ENCODE measurements at places on chromosomes 1 and 21.

GRCh38 chr1:37667023-37667671 lies 25.2 kb upstream of the CDCA8 start:
- DNase-seq = peak; percentile 76

DNA sequence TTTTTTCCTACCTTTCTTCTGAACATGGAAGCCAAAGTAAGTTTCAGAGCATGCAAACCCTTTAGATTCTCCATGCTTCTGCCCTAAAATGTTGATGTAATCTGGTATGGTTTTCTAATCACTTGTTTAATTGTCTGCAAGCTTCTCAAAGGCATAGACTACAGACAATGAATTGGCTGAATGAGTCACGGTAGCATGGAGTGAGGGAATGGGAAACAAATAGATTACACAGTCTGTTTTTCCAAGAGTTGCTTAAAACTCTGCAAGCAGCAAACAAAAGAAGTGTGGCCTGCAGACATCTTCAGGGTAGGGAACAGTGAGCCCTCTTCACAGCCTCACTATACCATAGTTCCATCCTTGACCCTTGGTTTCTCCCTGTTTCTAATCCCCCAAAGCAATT lies 326.0 kb downstream of the BARHL2 start:
- DNase-seq = no peak

DNA sequence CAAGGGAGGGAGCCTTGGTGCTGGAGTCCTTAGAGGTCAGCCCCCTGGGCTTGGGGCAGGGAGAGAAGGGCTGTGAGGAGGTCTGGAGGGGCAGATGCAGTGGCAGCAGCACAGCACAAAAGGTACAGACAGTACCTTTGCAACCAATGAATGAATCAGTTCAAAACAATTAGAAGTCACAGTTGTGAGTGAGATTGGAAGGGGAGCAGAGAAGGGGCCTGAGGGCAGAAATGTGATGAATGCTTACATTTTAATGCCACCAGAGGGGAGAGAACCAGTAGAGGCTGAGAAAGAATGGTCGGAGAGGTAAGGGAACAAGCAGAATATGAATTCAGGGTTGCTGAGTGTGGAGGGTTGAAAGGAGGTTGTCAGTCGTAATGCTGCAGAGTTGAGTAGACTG lies 24.2 kb downstream of the CAMTA1 start:
- no peak for DNase-seq

- no peak for DNase-seq
Observed at GRCh38 chr1:55213151-55213884, 1.8 kb downstream of the USP24 start.

GRCh38 chr1:94105581-94105952 lies 15.4 kb downstream of the ABCA4 start:
- DNase-seq = peak; percentile 13

GRCh38 chr1:239896569-239896968 lies 195.1 kb upstream of the FMN2 start:
- DNase-seq = no peak

DNA sequence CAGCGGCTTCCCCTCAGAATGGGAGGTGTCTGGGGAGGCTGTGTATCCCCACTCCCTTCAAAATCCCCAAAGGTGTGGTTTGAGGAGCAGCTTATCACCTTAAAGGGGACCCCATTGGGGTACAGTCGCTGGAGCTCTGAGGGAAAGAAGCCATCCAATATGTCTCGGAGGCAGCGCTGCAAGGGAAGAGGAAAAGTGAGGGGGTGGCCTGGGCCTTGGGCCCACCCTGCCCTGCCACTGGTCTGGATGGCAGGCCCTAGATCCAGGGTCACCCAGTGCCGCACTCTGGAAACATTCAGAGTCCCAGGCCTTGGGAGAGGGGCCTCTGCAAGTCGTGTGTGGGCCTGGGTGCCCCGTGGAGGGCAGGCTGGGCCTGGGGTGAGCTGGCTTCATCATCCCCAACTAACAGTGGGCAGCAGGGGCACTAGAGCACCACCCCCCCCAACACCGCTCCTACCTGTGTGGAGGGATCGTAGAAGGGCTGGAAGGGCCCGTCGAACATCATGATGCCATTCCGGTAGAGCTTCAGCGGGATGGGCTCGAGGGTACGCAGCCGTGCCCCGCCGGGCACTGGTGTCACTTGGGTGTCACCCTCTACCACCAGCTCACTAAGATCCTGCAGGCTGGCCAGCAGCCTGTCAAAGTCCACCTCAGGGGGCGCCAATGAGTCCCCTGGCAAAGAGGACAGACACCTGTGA lies 5.6 kb downstream of the SH3BGRL3 start:
- DNase-seq = peak; percentile 75

DNA sequence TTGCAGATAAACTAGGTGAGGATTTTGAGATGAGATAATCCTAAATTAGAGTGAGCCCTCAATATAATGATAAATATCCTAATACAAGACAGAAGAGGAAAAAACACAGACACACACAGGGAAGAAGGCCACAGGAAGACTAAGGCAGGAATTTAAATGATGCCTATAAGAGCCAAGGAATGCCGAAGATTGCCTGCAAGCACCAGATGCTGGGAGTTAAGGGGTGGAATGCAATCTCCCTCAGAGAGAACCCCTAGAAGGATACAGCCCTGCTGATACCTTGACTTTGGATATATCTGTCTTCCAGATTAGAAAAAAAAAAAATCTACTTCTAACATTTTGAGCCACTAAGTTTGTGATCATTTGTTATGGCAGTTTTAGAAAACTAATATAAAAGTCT lies 299.7 kb upstream of the PRMT6 start:
- no peak for DNase-seq

DNA sequence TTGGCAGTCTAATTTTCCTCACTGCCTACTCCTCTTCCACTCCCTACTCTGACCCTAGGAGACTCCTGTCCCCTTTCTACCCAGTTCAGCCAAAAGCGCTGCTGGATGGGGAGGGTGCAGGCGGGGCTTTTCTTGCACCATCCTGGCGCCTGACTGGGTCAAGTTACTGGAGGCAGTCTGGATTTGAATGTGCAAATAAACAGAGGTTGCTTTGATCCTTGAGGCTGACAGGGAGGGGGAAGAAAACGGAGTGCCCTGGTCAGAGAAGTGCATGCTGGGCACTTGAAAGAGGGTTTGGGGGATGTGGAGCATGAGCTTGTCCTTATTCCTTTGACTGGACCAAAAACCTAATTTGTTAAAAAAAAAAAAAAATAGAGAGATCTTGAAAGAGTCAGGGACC lies 76.8 kb upstream of the SOX13 start:
- DNase-seq = no peak

DNA sequence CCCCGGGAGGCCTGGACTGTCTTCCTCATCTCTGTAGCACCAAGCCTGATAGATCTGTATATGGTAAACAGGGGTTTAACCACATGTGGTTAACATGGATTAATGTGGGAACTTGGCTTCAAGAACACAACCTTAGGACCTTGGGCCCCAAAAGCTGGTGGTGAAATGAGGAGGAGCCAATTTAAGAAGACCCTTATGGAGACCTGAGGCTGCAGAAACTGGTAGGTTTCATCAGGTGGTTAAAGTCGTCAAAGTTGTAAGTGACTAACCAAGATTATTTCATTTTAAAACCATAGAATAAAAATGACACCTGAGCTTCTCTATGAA lies 14.0 kb downstream of the THEMIS2 start:
- DNase-seq = no peak

Data from NCI-H82 (cell line).